ENCODE measurements at places on chromosomes 5 and 9.

DNA sequence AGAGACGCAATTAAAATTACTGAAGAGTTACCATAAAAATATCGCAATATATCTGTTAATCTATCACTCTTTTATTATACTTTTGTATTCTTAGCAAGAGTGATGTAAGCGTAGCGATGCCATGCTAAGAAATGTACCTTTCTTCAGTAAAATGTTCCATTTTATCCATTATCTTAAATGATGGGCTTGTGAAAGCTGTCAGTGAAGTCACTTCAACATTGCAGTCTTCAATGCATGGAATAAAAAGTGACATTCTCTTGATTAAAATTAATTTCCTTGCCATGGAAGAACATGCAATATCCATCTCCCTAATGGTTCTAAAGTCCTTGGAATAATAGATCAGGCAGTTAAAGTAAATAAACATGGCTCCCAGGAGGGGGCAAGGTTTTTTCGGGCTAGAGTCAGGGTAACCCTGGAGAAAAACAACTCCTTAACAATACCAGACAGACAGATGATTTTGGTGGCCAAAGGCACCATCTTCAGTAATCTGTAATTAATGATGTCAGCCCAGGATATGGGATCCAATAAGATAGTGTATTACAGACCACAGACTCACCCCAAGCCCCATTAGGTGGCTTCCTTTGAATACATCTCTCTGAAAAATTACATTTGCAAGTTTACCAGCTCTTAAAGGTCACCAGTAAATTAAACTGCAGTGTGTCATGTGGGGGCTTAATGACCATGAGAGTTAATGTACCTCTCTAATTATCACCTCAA, 677.1 kb downstream of the DTWD2 start:
- no peak for DNase-seq

GRCh38 chr9:25681266-25681665, 3.0 kb upstream of the TUSC1 start:
- DNase-seq, result peak; percentile 77

- no peak for DNase-seq
Measured at GRCh38 chr5:65916636-65917035, 9.7 kb upstream of the ERBIN start.

- DNase-seq, result peak; percentile 40
Measured at GRCh38 chr5:170265522-170265921, 32.1 kb downstream of the LCP2 start.

DNA sequence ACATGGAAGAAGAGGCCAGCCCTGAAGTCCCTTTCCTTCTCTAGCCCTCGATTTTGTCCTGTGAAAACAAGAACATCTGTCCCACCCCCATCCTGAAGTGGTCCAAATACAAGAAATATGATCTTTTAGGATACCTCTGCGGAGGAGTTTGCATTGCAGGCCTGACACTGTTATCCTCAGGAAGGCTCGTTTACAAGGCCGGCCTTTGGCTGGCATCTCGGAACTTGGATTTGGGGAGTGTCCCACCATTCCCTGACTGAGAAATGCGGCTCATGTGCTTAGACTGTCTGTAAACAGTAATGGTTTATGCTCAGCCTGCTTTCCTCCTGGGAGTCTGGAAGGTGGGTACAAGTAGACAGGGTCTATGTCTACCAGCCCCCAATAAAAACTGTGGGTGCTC, 26.4 kb downstream of the WHRN start:
- DNase-seq, result no peak

- no peak for DNase-seq
Measured at GRCh38 chr5:163563112-163563511, 57.7 kb downstream of the MAT2B start.

DNA sequence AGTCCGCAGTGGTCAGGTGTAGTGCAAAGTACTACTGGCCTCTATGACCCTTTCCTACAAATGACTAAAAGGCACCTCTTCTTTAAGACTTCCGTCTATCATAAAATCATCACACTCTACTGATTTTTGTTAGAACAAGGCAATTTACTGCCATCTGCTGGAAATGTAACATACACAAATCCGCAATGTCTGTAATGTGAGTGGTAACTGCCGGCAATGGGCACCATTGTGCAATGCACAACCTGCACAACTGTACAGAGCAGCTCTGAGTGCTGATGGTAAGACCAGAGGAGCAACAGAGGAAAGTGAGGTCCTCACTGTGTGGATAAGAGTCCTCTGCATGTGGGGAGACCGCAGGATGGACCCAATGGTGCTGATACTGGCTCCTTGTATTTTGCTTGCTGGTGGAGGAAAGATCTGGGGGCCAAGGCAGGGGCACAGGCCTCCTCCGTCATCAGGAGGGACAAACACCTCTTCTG, 103.7 kb downstream of the ATPSCKMT start:
- DNase-seq, result peak; percentile 56

DNA sequence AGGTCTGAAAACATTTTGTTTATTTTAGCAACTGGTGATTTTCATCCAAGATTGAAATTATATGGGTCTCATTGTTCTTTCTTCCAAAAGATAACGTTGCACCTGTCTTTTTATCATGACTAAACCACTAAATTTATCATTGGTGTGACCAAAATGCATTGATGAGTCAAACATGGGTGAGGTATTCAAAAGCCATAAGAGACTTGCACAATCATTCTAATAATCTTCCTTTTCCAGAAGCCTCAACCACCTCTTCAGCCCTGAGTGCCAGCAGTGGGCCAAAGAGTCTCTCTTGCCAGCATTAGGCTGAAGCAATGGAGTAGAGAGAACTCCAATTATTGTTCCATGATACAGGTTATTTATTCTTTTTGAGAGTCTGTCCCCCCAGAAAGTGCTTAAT, 198.9 kb downstream of the LURAP1L start:
- DNase-seq, result peak; percentile 34

GRCh38 chr5:177610770-177611445, 11.0 kb downstream of the B4GALT7 start:
- no peak for DNase-seq

- DNase-seq, result no peak
Measured at GRCh38 chr5:146690880-146691355, 174.9 kb upstream of the GPR151 start.

DNA sequence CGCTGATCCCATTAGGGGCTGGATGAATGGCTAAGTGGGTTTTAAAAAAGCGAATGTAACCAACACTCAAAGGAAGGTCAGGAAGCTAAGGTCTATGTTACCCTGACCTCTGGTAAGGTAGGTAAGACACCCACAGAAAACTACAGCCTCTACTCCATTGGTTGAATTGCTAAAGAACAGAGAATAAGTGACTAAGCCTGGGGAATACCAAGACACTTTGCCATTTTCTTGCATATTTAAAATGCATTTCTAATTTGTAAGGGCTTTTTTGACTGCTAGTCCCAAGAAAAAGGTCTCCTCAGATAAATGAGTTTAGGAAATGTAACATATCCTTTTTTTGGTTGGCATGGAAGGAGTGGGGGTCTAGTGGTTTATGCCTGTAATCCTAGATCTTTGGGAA, 368.7 kb downstream of the BNC2 start:
- DNase-seq, result no peak

GRCh38 chr5:168295574-168296201, 4.2 kb downstream of the WWC1 start:
- peak; percentile 63 for DNase-seq

GRCh38 chr9:99811598-99812383, 9.9 kb upstream of the NR4A3 start:
- no peak for DNase-seq

GRCh38 chr5:72937517-72938061, 18.3 kb upstream of the FCHO2 start:
- no peak for DNase-seq

- peak; percentile 8 for DNase-seq
Measured at GRCh38 chr5:163838738-163839137, 333.3 kb downstream of the MAT2B start.

DNA sequence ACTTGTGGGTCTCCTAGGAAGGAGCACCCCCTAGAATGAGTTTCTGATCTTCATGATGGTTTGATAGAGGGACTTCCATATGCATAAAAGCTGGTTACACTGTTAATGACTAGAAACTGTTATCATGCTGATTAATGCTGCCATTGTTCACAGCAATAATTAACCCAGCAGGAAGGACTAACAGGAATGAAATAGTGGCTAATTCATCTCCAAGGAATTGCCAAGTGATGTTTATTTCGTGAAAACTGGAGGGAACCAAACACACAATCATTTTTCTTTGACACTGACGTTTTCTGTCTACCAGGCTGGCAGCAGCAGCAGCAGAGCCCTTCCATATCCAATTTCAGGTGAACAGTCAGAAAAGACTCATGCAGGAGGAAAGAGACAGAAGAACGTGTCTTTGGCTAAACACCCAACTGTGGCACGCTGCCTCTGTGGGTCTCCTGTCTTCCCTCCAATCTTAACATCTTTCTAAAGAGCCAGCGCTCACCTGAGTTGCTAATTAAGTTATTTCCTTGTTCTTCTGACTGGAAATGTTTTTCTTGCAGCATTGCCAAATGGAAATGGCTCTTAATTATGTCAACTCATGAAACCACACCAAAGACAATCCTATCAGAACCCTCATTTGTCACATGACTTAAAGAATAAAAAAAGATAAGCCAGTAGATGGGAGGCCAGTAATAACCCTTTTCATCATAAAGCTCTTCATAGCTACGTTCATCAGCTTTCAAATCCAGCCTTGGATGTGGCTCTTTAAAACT, 181.5 kb downstream of the SLIT3 start:
- DNase-seq, result no peak

DNA sequence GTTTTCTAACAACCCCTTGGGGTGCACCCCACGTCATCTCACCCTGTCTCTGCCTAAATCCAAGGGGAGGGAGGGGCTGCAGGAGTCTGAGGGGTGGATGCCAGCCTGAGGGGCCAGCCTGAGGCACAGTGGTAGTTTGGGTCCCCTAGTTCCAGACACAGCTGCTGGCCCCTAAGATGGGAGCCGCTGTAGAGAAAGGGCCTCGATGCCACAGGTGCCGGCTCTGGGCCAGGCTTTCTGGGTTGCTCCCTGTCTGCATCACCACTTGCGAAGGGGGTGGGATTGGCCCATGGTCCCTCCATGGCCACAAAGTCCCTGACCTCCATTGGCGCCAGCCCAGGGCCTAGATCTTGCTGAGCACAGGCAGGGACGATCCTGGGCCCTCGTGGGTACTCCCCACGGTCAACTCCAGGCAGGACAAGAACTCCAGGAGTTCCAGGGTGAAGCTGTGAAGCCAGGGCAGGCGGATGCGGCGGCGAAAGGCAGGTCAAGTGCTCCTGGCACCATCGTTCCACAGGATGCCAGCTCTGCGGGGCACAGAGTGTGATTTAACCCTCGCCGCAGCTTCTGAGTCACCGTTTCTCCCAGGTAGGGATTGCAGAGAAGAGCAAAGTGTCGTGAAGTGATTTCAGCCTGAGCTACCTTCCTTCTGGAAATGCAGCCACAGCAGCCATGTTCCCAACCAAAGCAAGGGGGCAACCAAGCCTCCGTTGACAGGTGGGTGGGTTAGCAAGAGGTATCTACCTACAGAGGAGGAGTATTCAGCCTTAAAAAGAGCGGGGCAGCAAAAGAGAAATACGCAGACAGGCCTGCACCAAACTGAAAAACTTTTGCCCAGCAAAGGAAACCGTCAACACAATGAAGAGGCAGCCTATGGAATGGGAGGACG, 41.6 kb upstream of the EXOC3 start:
- DNase-seq, result no peak

- no peak for DNase-seq
Measured at GRCh38 chr9:36136894-36137391, 410 bp downstream of the GLIPR2 start.

- DNase-seq, result no peak
Measured at GRCh38 chr5:54323495-54323894, 13.1 kb upstream of the ARL15 start.

GRCh38 chr5:109830955-109831502, 141.3 kb downstream of the MAN2A1 start:
- DNase-seq, result peak; percentile 62

GRCh38 chr9:113322671-113323070, 17.4 kb downstream of the WDR31 start:
- DNase-seq, result no peak

GRCh38 chr5:157189223-157189622, 8.6 kb downstream of the ITK start:
- no peak for DNase-seq

DNA sequence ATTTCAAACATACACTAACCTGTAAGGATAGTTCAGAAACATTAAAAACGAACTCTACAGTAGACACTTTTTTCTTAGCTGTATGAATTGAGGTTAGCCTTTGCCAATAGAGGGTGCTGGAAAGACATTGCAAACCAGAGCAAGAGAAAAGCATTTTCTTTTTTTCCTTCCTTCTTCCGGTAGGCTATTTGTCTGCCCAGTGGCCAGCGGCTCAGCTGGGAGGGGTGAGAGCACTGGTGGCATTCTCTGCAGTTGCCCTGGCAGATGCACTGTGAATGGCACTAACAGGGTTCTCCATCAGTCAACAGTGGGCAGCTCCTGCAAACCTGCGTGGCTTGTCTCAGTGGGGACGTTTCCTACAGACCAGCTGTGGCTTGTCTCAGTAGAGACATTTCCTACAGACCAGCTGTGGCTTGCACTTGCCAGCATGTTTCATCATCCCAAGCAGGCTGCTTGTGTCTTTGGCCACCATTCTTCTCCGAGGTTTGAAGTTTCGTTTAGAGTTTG, 984.5 kb upstream of the CDH18 start:
- peak; percentile 5 for DNase-seq

DNA sequence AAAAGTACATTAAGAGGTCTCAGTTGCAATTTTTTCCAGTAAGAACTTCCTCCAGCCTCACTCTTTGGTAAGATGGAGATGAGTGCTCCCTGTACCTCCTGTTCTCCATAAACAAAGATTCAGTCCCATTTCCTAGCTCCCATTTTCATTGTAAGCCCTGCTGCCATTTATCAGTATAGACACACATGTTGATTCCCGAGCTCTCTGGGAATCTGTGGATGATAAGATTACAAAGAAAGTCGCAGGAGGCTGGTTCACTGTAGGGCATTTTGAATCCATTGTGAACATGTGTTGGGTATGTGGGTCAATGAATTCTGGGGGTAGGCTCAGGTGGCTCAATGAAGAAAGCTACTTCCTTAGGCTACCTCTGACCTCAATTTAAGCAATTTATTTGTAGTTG, 36.7 kb downstream of the RGMB start:
- no peak for DNase-seq

DNA sequence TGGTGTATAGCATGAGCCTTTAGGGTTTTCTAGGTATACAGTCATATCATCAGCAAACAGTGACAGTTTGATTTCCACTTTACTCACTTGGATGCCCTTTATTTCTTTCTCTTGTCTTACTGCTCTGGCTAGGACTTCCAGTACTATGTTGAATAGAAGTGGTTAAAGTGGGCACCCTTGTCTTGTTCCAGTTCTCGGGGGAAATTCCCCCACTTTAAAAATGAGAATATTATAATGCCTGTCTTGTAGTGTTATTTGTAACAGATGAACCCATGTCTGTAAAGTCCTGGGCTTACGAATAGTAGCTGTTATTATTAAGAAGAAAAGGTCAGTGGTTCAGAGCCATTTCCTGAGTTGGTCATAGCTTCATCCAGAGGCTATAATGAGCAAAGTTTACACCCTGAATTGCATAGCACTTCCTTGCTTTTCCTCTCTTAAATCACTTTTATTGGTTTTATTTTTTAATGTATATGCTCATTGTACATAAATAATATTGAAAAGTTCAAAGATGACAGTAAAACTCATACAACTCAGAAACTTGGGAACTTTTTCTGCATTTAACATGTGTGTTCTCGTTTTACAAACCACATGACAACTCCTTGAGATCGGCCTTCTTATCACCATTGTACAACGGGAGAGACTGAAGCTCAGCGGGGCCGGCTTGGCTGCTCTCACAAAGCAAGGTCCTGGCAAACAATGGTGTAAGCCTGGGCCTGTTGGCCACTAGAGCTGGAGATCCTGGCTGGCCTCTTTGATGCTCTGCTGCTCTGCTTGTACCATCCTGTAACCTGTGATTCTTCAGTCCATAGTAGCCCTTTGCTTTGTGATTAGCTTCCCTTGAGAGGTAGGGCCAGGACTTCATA, 85.2 kb downstream of the CYFIP2 start:
- no peak for DNase-seq

GRCh38 chr9:113164536-113165300, 13.9 kb downstream of the SLC31A2 start:
- peak; percentile 59 for DNase-seq
